ENCODE measurements at places on chromosomes 3 and 15.

- DNase-seq = no peak
These were observed 44.8 kb downstream of the MORC1 start for GRCh38 chr3:109073116-109073515.

GRCh38 chr15:70195171-70195570 lies 97.5 kb upstream of the TLE3 start:
- DNase-seq = no peak

DNA sequence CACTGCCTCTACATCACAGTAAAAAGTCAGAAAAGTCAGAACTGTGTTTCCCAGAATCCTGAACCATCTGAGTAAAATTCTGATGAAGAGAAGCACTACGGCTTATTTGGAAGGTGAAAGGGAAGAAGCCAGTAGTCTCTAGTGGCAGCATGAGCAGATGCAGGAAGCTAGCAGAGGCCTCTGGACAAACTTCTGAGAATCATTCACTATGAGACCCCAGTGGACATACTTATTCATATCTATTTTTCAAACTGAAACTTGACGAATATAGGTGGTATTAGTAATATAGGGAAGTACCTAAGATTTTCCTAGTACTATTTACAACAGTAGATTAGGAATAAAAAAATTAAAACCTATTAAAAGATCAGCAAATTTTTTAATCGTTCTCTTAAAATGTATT lies 272.8 kb upstream of the TTC14 start:
- DNase-seq = no peak

GRCh38 chr3:69772152-69772867 lies 33.0 kb downstream of the MITF start:
- no peak for DNase-seq

DNA sequence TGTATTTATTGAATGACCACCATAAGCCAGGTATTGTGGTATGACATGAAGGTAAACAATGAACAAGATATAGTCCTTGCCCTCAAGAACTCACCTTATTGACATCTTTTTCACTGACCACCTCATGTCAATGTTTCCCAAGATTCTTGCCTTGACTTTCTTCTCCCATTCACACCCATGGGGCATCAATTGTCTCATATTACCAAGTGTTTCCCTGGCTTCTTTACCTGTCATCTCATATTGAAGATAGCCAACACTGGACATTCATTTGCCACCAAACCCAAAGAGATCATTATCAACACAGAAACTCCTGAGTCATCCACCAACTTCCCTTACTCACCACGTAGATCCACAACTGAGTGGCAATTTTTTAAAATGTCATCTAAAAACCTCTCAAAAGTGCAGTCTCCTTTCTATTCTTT lies 2.2 kb downstream of the EFHB start:
- no peak for DNase-seq

GRCh38 chr3:56207922-56208321 lies 260.3 kb downstream of the ERC2 start:
- no peak for DNase-seq

GRCh38 chr3:138835397-138835757 lies 649 bp upstream of the PIK3CB start:
- DNase-seq = no peak

DNA sequence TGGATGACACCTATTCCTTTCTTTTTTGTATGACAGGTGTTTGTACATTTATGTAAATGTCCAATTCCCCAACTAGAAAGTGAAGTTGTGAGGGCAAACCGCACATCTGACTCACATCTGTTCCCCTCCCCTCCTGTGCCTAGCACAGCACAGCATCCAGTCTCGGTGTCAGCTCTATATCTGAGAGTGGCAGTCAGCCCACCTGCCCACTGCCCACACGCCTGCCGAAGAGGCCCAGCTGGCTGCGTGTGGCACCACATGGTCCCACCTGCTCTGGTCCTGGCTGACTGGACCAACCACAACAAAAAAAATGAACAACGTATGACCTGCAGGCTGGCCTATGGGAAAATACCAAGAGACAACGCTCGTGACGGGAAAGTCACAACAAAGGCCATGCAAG lies 62.8 kb downstream of the XXYLT1 start:
- DNase-seq = no peak
